NK-92 treated with Interleukin-12 subunit alpha and Interleukin-12 subunit beta, amount 100 ng/mL, for 24 hours (cell line): ENCODE measurements at places on chromosomes 11 and 22.

- no peak for DNase-seq
Observed at GRCh38 chr11:90310210-90310609, 87.4 kb upstream of the CHORDC1 start.

DNA sequence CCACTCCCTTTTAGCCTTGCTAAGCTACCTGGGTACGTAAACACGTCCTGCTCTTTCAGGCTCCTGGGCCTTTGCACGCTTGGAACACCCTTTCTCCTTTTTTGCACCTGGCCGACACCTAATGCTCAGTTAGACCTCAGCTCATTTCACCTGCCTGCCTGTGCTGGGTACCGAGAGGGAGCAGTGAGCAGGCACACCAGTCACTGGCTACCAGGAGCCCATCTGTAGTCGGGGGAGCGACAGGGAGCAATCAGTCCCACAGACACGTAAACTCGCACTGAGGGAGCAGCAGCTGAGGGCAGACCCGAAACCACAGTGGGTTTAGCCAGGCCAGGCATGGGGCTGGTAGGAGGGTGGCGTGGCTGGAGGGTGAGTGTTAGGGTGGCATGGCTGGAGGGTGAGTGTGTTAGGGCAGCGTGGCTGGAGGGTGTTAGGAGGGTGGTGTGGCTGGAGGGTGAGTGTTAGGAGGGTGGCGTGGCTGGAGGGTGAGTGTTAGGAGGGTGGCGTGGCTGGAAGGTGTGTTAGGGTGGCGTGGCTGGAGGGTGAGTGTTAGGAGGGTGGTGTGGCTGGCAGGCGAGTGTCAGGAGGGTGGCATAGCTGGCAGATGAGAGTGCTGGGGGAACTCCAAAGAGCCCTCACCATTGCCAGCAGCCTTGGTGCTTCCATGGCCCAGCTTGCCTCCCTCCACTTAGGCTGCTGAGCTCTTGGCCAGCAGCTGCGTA is 6.4 kb upstream of the GTSE1 start:
- DNase-seq, result no peak

- no peak for DNase-seq
Observed at GRCh38 chr11:111387363-111387762, 8.3 kb upstream of the POU2AF1 start.

DNA sequence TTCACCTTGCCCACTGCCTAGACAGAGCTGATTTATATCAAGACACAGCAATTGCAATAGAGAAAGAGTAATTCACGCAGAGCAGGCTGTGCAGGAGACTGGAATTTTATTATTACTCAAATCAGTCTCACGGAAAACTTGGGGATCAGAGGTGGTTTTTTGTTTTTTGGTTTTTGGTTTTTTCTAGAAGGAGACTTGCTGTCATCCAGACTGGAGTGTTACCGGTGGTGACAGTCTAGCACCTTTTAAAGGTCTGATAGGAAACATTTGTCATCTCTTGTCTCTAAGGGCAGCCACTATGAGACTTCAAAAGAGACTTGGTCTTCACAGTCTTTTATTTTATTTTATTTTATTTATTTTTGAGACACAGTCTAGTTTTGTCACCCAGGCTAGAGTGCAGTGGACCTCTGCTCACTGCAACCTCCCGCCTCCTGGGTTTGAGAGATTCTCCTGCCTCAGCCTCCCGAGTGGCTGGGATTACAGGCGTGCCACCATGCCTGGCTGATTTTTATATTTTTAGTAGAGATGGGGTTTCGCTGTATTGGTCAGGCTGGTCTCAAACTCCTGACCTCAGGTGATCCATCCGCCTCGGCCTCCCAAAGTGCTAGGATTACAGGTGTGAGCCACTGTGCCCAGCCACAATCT is 19.1 kb downstream of the APOBEC3H start:
- no peak for DNase-seq

DNA sequence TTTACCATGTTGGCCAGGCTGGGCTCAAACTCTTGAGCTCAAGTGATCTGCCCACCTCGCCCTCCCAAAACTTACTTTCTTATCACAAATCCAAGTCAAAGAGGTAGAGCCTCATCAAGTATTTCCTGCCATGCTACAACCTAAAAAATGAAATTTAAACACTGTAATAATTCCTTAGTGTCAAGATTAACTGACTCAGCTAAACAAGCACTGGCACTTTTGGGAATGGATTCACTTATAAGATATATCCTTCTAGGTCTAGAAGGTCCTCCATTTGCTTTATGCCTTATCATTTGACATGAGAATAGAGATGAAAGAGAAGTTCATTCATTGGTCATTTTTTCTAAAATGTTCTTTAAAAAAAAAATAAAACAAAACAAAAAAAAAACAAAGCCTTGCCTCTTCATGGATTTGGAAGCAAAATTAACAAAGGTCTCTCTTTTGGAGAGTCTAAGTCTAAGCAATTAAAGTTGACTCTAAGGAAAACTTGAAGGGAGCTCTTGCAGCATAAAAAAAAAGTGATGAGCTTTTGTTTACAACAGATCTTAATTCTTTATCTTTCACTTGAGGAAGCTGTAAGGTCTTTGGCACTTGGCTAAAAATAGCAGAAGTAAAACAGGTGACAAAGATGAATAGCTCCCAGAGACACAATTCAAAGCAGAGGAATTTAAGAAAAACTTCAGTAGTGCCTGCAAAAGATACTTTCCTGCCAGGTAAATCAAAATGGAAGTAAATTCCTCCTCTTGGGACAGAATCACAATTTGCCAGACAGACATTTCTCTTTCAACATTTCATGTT is 50.3 kb downstream of the CADM1 start:
- DNase-seq, result no peak

- DNase-seq, result no peak
Observed at GRCh38 chr11:98834776-98835175, 186.0 kb upstream of the CNTN5 start.

DNA sequence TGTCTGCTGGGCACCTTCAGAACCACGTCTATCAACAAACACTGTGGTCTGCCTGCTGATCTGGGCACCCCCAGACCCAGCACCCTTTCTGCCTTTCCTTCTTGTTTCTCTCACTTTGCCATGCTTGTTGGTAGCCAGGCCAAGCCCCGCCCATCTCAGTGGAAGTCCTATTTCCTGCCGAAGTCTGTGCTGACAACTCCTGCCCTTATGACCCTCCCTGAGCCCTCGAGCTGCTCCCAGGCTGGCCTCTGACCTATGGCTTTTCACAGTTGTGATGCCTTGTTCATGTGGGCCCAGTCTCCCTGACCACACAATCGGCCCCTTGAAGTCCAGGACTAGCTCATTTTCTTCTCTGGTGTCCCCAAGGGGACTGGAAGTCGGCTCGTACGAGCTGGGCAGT is 132.1 kb downstream of the DSCAML1 start:
- DNase-seq, result no peak

GRCh38 chr11:553083-553987 is 7.2 kb downstream of the LMNTD2 start:
- no peak for DNase-seq

GRCh38 chr11:120882175-120882574 is 141.7 kb upstream of the TBCEL start:
- DNase-seq, result no peak

GRCh38 chr22:37329238-37330140 is 47.2 kb downstream of the CYTH4 start:
- DNase-seq, result no peak

- no peak for DNase-seq
Observed at GRCh38 chr22:20840646-20841371, 17.8 kb downstream of the PI4KA start.

DNA sequence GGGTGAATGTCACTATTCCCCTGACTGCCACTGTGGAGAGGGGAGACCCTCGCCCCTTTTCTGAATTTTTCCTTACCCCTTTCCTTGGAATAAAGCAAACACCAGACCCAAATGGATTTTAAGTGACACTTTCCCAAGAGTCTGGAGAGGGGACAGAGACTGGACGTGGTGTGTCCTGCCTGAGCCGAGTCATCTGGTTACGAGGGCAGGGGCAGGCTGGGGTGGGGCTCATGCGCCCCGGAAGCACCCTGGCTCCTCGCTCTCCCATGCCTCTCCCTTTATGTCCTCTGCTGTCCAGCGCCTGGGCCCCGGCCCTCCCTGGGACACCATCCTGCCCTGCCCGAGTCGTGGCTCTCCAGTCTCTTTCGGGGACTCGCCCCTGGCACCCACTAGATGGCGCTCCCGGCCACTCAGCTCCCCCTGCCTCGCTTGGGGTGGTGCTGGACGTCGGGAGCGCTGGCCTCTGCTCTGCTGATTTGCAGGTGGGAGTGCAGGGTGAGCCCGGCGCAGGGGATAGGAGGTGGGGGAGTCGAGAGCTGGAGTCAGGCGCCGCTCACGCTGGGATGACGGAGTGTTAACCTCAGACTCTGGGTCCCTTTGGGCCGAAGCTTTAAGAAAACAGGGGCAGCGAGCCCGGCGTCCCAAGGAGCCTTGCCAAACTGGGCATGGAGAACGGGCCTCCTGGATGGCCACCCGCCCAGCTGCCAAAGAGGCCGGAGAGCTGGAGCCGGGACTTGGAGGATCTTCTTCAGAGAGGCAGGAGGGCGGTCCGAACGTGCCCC is 89.8 kb downstream of the RPS6KA4 start:
- peak; percentile 23 for DNase-seq

DNA sequence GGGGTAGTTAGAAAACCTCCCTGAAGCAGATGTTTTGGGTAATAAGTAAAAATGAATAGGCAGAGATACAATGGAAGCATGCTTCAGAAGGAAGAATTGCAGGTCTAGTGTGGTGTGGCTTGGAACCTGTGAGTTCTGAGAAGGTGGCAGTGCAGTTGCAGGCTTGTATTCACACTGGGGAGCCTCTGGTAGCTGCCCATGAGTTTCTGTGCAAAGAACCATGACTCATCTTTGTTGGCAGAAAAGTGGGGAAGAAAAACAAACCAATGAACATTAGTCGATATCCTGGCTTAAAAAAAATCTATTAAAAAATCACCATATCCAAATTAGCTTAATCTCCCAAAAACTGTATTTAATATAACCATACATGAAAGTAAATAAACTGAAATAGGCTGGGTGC is 232.6 kb downstream of the FAT3 start:
- DNase-seq, result no peak

- DNase-seq, result no peak
Observed at GRCh38 chr22:24009227-24010017, 1.7 kb upstream of the CABIN1 start.

DNA sequence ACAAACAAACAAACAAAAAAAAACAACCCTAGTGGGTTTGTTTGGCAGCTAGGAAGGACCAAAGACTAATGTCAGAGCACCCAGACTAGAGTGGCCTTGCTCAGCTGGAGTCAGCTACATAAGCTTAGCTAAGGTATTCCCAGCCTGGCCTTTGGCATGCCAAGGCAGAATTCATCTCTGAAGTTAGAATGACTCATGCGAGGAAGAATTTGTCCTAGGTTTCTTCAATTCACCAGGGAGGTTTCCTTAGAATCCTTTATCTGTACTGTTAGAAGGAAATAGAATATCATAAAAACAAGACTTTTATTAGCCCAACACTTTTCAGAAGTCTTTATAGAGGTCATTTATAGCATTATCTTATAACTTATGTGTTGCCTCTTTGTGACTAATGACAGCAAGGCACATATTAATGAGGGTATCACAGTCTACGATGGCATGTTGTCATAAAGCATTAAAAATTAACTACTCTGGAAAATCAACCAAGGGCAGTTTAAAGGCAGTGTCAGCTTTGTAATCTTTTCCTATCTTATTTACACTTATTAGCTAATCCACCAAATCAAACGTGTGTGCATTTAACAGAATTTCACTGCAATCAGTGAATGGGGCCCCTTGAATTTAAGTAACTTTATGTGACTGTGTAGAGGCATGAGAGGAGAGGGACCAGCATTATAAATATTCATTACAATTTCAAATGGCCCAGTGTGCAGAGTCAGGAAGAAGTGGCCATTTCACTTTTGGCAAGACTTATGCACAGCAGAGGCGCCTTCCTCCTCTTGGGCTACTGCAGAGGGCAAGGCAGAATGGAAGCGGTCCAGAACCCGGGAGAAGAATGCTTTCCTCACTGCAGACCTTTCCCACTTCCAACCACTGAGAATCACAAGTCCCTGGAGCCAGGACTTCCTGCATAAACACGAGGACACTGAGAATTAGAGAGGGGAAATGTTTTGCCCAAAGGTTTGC is 36.3 kb downstream of the SLC5A1 start:
- no peak for DNase-seq

DNA sequence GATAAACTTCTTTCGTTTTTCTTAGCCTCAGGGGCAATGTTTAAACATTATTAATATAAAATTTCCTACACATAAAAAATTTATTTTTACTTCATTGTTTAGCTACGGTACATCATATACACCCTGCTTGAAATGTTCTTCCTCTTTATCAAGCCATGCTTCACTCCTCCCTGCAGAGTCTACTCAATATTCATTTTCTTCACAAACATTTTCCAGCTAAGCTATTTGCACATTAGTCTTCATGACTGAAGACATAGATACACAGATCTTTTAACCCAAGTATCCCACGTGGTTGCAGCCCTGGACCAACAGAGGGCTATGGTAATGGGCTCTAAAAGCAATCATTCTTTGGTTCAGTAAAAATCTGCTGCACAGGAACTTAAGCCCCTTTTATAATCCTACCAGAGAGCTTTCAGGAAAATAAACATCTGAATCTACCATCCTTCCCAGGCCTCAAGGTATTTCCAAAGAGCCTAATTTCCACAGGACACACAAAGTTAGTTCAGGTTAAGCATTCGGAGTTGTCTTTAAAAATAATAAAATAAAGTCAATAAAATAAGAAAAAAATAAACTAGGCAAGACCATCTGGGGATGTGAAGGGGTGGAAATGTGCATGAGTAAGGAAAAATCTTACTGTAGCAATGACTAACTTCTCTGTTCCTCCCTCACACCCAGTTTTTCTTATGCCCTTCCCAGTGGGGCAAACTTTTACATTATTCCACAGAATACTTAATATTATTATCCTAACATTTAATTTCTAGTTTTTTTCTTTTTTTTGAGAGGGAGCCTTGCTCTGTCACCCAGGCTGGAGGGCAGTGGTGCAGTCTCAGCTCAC is 21.6 kb upstream of the OR6X1 start:
- DNase-seq, result no peak

DNA sequence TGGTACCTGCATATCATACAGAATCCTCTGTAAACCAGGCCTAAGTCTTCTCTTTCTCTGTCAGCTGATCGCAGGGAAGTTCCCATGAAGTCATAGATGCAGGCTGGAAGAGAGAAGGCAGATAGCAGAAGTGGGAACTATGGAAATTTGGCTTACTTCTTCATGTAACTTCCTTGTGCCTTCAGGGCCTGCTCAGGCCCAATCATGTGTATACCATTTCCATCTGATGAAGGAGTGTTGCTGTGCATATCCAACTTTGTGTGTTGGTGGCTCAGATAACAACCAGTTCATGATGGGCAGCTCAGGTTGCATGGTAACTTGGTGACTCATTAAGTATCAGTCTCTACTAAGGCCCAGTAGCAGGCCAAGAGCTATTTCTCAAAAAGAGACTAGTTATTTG is 53.1 kb upstream of the CEP295 start:
- DNase-seq, result no peak

GRCh38 chr11:133950874-133951326 is 5.9 kb downstream of the IGSF9B start:
- no peak for DNase-seq

DNA sequence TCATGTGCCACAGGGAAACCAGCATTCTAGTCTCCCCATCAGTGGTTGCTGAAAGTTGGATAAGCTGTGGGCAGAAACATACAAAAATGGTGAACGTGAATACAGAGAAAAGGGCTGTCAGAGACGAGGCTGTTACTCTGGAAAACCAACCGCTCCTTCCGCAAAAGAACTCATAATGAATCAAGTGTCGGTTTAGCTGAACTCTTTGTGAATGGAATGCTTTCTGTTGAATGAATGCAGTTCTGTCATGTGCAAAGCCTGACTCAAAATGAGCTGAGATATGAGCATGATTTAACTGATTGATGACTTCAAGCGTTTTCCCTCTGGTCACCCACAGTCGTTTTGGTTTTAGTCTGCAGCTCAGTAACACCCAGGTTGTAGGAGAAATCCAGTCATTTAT is 298.3 kb downstream of the ETS1 start:
- no peak for DNase-seq

GRCh38 chr11:1000357-1001278 is 35.9 kb downstream of the MUC6 start:
- DNase-seq, result no peak
